ENCODE measurements at places on chromosomes 5 and 9. TPM values are rescaled to one million over a fixed set of nuclear protein-coding genes. Genes with fewer than 3 reads are reported as not detected.

Gene ADRB2
- total RNA-seq = 5.2 TPM

Gene CRHBP
- total RNA-seq = 4.0 TPM

Gene COL23A1
- total RNA-seq = 3.4 TPM

Gene PIP5K1B
- total RNA-seq = 1.1 TPM

Gene KIF27
- 6.1 TPM for total RNA-seq

Gene BICD2
- total RNA-seq = 52.2 TPM

Gene NAIP
- 10.8 TPM for total RNA-seq

Gene SLCO6A1
- not detected for total RNA-seq

Gene PROB1
- total RNA-seq = 9.1 TPM

Gene FOXD4L3
- total RNA-seq = not detected

Gene CDH9
- total RNA-seq = not detected

Gene PFN3
- total RNA-seq = not detected

Gene PCDHB5
- 4.2 TPM for total RNA-seq

Gene PCDHGA1
- total RNA-seq = 0.89 TPM

Gene PCDHGB7
- 15.8 TPM for total RNA-seq

Gene PCA3
- total RNA-seq = 0.16 TPM

Gene PCDHAC1
- 0.47 TPM for total RNA-seq

Gene PCDHB4
- total RNA-seq = 5.6 TPM

Gene CCL28
- 3.7 TPM for total RNA-seq

Gene TAF11L2
- not detected for total RNA-seq

Gene CCDC180
- total RNA-seq = 5.5 TPM

Gene SLC36A2
- total RNA-seq = not detected

Gene OTULINL
- 1.4 TPM for total RNA-seq

Gene FIBCD1
- total RNA-seq = not detected

Gene OSMR
- 52.6 TPM for total RNA-seq

Gene DCAF10
- total RNA-seq = 20.6 TPM

Gene FAM193B
- total RNA-seq = 36.5 TPM

Gene PCDHB6
- 2.0 TPM for total RNA-seq

Gene PNPLA7
- total RNA-seq = 4.1 TPM

Gene C5orf58
- total RNA-seq = not detected

Gene ZNF462
- 57.9 TPM for total RNA-seq

Gene HABP4
- total RNA-seq = 62.4 TPM

Gene ADAMTS12
- 2.6 TPM for total RNA-seq

Gene CCNO
- total RNA-seq = not detected

Gene SPAG8
- total RNA-seq = 0.81 TPM

Gene PRDM9
- total RNA-seq = not detected

Gene SLC6A18
- not detected for total RNA-seq

Gene GARIN3
- total RNA-seq = not detected

Gene ENTR1
- 36.8 TPM for total RNA-seq

Gene SV2C
- 0.54 TPM for total RNA-seq

Gene ELOVL7
- 13.1 TPM for total RNA-seq

Gene ADAMTS16
- not detected for total RNA-seq

Gene ALDH1B1
- 130 TPM for total RNA-seq

Gene RNF183
- total RNA-seq = not detected

Gene NUTM2G
- not detected for total RNA-seq

All from gastroesophageal sphincter (tissue), 4 donors.